ENCODE measurements at places on chromosomes 7 and 10.
A peak's percentile ranks its signal among the peaks of the same experiment; 100 is the strongest.

- DNase-seq = no peak
Measured at GRCh38 chr7:71472962-71473361, 341.0 kb downstream of the GALNT17 start.

DNA sequence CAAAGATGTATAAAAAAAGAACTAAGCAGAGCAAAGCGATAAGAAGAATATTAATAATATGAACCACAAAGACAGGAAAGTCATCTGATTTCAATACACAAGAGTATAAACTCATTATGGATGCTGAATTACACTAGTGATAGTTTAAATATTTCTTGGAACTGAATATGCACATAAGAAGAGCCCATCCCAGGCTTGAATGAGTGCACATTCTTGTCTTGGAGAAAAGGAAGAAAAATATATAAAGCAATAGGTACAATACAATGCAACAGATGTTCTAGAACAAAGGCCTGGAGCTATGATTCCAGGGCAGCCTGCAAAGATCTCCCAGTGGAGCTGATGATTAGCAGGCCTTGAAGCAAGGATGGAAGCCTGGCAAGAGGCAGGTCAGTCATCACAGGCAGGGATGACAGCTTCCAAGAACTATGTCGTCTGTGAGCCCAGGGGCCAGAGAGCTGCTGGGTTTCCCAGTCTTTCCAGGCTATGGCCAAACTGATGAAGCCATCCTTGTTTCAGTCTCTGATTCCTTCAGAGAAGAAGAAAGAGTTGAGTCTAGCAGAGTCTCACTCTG is 277.6 kb downstream of the KCNMA1 start:
- no peak for DNase-seq

DNA sequence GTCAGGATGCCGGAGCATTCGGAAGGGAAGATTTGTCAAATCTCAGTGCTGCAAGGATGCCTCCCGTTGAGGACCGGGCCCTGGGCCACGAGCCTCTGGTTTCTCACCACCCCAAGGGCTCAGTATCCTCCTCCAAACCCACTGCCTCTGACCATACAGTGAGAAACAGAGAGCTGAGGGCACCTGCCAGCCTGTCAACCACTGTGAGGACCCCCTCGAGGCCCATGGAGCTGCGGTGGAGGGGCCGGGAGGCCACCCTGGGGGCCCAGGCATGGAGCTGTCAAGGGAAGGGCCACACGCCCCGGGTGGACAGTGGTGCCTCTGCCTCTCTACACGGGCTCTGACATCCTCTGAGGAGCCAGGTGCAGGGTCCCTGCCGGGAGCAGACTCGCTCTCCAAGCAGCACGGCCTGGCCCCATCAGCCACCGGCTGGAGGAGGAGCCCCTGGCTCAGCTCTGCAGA is 248.0 kb upstream of the TCERG1L start:
- no peak for DNase-seq

- no peak for DNase-seq
Measured at GRCh38 chr7:148337995-148338747, 252.4 kb upstream of the C7orf33 start.

DNA sequence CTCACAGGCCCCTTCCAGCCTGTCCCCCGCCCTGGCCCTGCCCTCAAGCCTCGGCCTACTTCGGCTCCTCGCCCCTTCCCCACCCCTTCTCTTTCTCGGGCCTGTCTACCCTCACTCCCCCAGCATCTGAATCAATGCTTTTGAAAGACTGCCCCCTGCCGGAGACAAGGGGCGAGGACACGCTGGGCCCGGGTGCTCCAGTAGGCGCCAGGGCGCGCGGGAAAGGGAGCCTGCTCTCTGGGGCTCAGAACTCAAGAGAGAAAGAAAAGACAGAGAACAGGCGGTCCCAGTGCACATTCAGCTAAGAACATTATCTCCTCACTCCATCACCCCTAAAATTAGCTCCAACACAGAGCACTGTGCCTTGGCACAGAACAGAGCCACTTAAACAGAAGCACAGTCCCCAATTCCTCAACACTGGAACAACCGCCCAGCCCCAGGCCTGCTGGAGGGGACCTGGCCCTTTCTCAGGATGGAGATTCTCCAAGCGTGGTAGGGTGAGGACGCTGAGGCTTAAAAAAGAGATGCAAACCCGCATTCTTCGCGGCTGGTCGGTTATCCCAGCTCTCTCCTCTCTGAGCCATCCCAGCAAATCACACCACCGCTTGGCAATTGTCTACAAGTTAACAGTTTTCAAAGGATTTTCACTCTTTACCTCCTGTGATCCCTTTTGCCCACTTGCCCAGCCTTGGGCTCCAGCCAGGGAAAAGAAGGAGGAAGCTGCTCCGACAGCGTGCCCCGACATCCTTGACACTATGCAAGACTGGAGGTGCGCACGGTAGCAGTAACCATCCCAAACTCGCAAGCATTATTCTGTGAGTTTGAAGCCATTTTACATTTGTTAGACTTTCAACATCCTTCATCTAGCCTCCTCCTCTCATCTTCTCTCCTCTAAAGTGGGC is 2.1 kb downstream of the GIGYF1 start:
- peak; percentile 88 for DNase-seq

- no peak for DNase-seq
Measured at GRCh38 chr7:132828502-132828901, 252.2 kb upstream of the PLXNA4 start.

DNA sequence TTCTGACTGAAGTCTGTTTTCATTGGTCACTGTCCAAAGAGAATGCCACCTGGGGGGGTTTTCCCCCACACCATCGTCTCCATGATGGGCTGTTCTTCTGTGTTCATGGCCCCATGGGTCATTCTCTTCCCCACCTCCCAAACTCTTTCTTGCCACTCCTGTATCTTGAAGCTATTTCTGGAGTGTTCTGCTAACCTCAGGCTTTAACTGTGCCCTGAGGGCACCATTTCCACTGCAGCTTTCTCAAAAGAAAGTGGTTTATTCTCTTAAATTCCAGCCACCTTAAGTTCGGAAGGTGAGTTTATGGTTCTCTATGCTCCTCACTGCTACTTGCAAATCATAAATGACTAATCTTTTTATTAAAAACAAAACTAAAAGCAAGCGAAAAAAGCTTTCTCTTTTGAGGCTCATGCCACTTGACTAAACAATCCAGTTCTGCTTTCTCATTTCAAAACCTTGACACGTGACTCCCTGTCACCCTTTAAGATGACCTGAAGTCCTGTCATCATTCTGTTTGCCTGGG is 7.4 kb upstream of the APBB1IP start:
- no peak for DNase-seq

DNA sequence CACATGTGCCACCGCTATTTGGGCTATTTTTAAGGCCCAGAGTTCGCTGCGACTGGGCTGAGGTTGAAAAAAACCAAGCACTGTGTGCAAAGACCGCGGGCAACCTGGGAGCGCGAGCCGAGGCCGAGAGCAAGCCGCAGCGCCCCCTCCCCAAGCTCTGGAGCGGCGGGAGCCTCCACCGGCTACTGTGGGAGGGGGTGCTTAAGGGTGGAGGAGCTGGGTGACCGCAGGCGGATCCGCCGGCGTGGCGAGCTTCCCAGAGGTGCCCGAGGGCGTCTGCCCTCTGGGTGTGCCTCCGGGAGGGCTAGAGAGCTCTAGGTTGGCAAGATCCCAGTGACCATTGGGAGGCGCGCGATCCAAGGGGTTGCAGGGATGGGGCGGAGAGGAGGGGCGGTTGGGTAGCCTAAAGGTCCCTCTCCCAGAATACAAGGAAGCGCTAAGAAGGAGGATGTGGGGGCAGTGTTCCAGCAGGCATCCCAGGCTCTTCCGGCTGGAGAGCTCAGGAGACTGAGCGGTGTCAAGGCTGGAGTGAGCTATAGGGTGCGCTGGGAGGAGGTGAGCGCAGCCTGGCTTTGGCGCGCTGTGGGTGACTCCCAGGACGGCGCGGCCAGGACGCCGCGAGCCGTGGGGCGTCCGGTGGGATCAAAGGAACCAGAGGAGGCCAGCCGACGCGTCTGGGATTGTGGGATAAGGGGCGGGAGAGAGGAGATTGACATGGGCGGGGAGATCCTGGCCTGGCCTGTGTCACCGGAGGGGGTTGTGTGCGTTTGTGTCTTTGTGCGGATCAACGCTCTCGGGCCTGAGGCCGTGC is 8.0 kb downstream of the DLX5 start:
- DNase-seq = no peak

DNA sequence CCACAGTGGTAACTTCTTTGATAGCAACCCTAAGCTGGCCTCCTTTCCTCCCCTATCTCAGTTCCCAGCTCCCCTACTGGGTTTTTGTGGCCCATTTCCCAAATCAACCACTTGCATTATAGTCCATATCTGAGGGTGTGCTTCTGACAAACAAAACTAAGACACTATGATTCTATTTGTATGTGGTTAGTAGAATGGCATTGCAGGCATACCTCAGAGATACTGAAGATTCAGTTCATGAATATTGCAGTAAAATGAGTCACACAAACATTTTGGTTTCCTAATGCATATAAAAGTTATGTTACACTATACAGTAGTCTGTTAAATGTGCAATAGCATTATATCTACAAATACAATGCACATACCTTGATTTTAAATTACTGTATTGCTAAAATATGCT is 15.4 kb upstream of the TMEM243 start:
- no peak for DNase-seq

DNA sequence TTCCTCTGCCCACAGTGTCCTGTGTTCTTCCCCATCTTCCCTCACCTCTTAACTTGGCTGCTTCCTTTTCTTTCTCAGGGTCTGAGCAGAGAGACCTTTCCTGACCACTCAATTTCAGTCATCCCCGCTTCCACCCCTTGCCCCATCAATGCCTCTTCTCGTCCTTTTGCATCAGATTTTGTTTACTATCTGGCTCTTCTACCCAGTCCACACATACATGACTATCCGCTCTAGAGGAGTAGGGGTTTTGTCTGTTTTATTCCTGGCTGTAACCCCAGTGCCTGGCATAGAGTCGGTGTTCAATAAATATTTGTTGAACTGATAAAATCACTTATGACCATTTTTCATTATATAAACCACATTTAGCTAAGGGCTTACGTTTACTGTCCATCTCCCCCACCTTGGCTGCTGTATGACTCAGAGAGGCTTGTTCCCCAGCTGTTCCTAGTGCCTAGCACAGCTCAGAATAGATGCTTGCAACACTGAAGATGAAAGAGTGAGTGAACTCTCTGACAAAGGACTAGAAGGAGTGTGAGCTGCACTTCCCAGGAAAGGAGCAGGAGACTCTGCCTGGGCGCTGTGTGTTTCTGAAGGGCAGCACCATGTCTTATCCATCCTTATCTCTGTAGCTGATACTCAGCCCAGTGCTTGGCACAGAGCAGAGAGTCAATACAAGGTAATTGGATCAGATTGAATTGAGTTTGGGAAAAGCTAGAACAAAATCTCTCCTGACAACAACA is 21.9 kb downstream of the ARID5B start:
- no peak for DNase-seq

DNA sequence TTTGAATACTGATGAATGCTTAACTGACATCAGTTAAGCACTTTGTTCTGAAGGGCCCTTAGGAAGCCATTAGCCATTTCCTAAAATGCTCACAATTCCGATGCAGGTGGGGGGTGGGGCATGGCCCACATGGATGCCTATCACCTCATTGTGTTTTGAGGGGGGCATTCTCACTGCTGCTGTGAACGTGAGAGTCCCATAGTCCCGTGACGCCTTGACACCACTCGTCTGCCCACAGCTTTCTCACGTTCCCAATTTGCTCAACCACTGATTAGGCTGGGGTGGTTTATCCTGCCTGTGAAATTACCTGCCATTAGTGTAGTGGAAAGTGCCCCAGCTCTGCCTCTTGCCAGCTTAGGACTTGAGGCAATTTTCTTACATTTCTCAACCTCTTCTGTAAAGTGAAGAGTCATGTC is 31.9 kb downstream of the DUSP5 start:
- DNase-seq = peak; percentile 77

- DNase-seq = peak; percentile 21
Measured at GRCh38 chr7:144384071-144384470, 19.4 kb downstream of the NOBOX start.

- no peak for DNase-seq
Measured at GRCh38 chr7:141685285-141686023, 16.5 kb downstream of the DENND11 start.

GRCh38 chr10:48834189-48834965 is 105.3 kb downstream of the LRRC18 start:
- DNase-seq = no peak

DNA sequence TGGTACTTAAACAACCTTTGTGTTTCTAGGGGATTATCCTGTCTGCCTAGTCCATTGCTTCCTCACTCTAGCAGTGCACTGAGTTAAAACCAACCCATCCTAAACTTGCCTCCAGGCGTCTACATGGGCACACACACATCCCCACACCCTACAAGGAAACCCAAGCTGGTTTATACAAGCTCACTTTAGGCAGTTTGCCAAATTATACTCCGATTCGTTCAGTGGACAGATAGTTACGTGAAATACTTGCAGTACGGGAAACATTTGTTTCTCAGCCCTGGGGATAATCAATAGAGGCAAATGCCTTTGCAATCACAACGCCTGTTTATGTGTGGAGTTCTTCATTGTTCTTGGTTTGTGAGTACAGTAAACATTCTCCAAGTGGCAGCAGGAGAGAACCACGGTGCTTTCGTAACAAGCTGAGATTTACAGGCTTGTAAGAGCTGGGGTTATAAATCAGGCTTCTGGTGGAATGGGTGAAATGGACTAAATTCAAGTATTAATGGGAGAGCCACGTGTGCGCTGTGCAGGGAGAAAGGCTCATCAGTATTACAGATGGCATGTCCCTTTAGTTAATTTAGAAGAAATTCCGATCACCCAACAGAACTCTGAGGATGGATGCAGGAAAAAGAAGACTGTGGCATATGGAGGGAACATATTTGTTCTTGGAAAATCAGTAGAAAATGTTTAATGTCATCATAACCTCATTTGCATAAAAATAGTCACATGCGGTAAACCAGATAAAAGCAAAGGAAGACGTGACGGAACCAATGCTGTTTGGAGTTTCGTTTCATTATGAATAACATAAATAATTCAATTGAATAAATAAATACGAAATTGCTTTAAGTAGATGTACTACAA is 217.1 kb downstream of the GALNT17 start:
- no peak for DNase-seq

DNA sequence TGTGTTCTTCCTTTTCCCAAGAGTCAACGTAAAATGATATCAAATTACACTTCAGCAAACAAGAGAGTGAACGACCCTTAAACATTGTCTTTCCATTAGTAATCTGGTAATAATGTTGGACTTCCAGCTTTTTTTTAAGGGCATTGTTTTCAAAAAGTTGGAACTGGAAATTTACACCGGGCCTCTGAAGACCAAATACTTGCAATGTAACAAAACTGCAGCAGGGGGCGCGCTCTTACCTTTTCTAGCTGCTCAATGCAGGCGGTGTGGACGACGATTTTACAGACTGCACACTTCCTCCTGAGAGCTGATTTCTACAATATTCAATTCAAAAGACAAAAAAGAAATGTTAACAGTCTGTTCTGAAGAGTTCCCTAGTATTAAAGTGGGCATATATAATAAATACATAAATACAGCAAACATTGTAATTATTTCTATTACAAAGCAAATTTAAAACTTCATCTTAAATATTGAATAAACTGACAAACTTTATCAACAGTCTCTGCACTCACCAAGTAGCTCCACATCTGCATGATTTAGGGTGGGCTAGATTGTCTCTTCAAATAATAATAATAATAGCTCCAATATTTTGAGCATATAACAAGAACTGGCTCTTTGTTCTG is 190.4 kb downstream of the DGKI start:
- DNase-seq = peak; percentile 79

GRCh38 chr7:16367115-16367514 is 54.2 kb downstream of the CRPPA start:
- no peak for DNase-seq
